Activated naive CD4-positive, alpha-beta T cell treated with anti-CD3 and anti-CD28 coated beads for 36 hours (primary cell): ENCODE measurements at places on chromosomes 4 and X. TPM values are rescaled to one million over a fixed set of nuclear protein-coding genes. Genes with fewer than 3 reads are reported as not detected.

Gene JAKMIP1
- total RNA-seq, result 0.27 TPM

Gene HELQ
- total RNA-seq, result 7.9 TPM

Gene TECRL
- not detected for total RNA-seq

DNA sequence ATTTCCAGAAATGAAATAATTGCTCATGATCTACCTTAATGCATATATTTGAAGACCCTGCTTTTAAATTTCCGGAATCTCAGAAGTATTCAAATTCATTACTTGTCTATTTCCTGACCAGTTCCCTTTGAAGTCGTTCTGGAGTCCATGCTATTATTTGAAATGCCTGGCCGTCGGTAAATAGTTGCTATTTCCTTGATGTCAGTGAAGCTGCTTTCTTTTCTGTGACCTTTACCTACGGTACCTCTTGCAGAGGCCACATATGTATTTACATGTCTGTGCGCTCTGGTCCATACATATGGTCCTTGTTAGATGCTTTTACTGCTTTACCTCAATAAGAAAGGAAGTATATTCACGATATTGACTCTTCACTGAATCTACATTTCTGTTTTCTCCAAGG, 199.7 kb downstream of the PAPSS1 start:
- H3K36me3 ChIP-seq, result no peaks in the 10 kb centered on the region
- no peaks in the 10 kb centered on the region for H3K27me3 ChIP-seq
- no peaks in the 10 kb centered on the region for H3K4me1 ChIP-seq
- H3K4me3 ChIP-seq, result no peak overlapping the region
- no peak for DNase-seq

- H3K27ac ChIP-seq, result no peak overlapping the region
- H3K36me3 ChIP-seq, result no peaks in the 10 kb centered on the region
- H3K4me3 ChIP-seq, result no peak overlapping the region
- no peak for DNase-seq
These were observed 68.5 kb downstream of the GALNT7 start for GRCh38 chr4:173237152-173237551.

GRCh38 chrX:142663330-142664095, 362.2 kb upstream of the SPANXN4 start:
- no peak for DNase-seq
- no peaks in the 10 kb centered on the region for H3K36me3 ChIP-seq
- no peak overlapping the region for H3K27ac ChIP-seq
- H3K4me3 ChIP-seq, result no peak overlapping the region
- H3K27me3 ChIP-seq, result no peaks in the 10 kb centered on the region

DNA sequence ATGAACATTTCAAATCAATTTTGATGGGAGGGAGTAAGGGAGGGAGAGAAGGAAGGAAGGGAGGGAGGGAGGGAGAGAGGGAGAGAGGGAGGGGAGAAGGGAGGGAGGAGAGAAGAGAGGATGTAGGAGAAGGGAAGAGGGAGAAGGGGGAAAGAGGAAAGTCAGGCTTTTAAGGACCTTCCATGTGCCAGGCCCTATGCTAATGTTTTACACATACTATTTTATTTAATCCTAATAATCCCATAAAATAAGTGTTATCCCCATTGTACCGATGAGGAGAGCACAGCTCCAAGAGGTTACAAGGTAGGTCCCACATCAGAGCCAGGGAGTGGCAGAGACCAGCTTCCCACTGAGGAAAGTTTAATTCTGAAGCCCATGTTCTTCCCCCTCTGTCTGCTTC, 341.9 kb downstream of the RAB28 start:
- no peaks in the 10 kb centered on the region for H3K27me3 ChIP-seq
- H3K4me1 ChIP-seq, result no peaks in the 10 kb centered on the region
- no peak overlapping the region for H3K4me3 ChIP-seq
- H3K27ac ChIP-seq, result no peak overlapping the region

Gene CSAG1
- not detected for total RNA-seq

Gene MAGIX
- 0.26 TPM for total RNA-seq

DNA sequence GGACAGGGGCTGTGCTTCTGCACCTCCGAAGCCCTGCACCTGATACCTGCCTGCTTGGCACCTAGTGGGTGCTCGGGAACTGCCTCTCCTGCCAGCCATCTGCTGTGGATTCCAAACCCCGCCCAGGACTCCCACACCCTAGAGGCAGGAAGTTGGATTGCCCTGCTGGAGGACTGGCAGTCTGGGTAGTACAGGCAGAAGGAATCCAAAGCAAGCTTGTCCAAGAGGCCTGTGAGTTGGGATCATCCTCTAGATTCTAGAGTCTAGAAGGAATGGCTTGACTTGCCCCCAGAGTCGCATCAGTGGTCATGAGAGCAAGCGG, 64.6 kb upstream of the MTM1 start:
- no peaks in the 10 kb centered on the region for H3K36me3 ChIP-seq
- H3K27ac ChIP-seq, result no peak overlapping the region
- no peaks in the 10 kb centered on the region for H3K27me3 ChIP-seq
- H3K4me1 ChIP-seq, result no peaks in the 10 kb centered on the region

Gene MSL3
- 72.4 TPM for total RNA-seq

- H3K27ac ChIP-seq, result no peak overlapping the region
- no peaks in the 10 kb centered on the region for H3K36me3 ChIP-seq
- H3K27me3 ChIP-seq, result no peaks in the 10 kb centered on the region
- no peak for DNase-seq
- H3K4me1 ChIP-seq, result peaks cover 29% of the 10 kb centered on the region
These were observed 8.7 kb upstream of the TBC1D14 start for GRCh38 chr4:6900956-6901355.

DNA sequence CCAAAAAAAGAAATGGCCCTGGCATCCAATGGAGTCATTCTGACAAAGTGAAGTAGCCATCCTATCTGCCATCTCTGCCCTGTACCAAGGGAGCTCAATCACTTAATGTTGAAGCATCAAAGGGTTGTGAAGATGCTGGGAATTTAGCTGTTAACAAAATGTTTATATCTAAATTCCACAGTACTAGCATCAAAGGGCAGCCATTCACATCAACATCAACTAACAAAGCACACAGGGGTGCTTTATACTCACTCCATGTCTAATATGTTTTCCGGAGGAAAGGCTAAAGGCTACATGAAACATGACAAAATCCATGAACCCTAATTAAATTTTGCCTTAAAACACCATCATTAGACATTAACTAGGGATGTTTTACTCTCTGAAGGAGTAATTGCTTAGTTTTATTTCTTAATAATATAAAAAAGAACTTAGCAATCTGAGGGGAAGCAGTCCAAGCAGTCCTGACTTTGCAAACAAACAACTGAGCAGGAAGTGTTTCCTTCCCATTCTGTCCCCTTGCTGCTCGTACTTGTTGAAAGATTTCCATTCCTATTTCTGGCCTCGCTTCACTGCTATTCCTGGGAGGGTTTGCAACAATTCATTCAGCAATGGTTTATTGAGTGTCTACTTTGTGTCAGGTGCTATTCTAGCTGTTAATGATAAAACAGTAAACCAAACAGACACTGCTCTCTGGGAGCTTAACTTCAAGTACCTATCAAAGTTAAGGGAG, 208.6 kb upstream of the SLC7A11 start:
- no peak overlapping the region for H3K27ac ChIP-seq
- H3K4me1 ChIP-seq, result no peaks in the 10 kb centered on the region
- no peak overlapping the region for H3K4me3 ChIP-seq

GRCh38 chr4:167379076-167379835, 145.0 kb upstream of the SPOCK3 start:
- H3K4me1 ChIP-seq, result no peaks in the 10 kb centered on the region
- no peak for DNase-seq
- no peaks in the 10 kb centered on the region for H3K27me3 ChIP-seq
- no peak overlapping the region for H3K4me3 ChIP-seq
- no peaks in the 10 kb centered on the region for H3K36me3 ChIP-seq
- H3K27ac ChIP-seq, result no peak overlapping the region

GRCh38 chr4:118751629-118752323, 66.6 kb downstream of the METTL14 start:
- DNase-seq, result no peak
- H3K27me3 ChIP-seq, result no peaks in the 10 kb centered on the region
- H3K27ac ChIP-seq, result no peak overlapping the region
- H3K36me3 ChIP-seq, result peaks cover 10% of the 10 kb centered on the region
- no peaks in the 10 kb centered on the region for H3K4me1 ChIP-seq

Gene FABP2
- not detected for total RNA-seq

DNA sequence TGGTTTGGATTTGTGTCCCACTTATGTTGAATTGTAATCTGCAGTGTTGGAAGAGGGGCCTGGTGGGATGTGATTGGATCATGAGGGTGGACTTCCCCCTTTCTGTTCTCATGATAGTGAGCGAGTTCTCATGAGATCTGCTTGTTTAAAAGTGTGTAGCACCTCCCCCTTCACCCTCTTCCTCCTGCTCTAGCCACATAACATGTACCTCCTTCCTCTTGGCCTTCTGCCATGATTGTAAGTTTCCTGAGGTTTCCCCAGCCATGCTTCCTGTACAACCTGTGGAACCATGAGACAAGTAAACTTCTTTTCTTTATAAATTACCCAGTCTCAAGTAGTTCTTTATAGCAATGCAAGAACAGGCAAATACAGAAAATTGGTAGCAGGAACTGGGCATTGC, 138.7 kb downstream of the INPP4B start:
- H3K4me1 ChIP-seq, result peaks cover 28% of the 10 kb centered on the region
- H3K4me3 ChIP-seq, result no peak overlapping the region
- peak; percentile 36 for DNase-seq
- H3K27me3 ChIP-seq, result no peaks in the 10 kb centered on the region
- H3K27ac ChIP-seq, result no peak overlapping the region
- H3K36me3 ChIP-seq, result peaks cover 23% of the 10 kb centered on the region

Gene RNF212
- total RNA-seq, result 0.98 TPM

DNA sequence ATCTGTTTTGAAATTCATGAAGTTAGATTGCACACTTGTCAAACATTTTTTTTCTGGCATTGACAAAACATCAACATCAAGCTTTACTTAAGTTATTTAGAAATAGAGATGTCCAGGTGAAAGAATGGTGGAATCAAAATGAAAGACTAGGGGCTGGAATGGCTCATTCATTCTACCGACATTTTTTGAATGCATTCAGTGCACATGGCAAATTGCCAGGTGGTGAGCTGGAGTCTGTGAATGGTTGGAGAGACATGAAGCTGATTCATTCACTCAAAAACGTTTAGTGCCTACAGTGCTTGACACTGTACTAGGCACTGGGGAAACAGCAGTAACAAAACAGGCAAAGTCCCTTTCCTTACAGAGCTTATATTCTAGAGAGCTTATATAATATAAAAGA, 292.4 kb downstream of the PPP1R2C start:
- no peaks in the 10 kb centered on the region for H3K27me3 ChIP-seq
- no peaks in the 10 kb centered on the region for H3K36me3 ChIP-seq
- no peaks in the 10 kb centered on the region for H3K4me1 ChIP-seq
- DNase-seq, result no peak
- no peak overlapping the region for H3K27ac ChIP-seq

Gene RAB41
- total RNA-seq, result not detected

Gene CA5B
- total RNA-seq, result 7.0 TPM

Gene STX18
- 19.0 TPM for total RNA-seq

- H3K27ac ChIP-seq, result peak overlapping the region; percentile 97
- peak overlapping the region; percentile 98 for H3K4me3 ChIP-seq
- peaks cover 15% of the 10 kb centered on the region for H3K36me3 ChIP-seq
- no peaks in the 10 kb centered on the region for H3K27me3 ChIP-seq
These were observed 763 bp downstream of the GRSF1 start for GRCh38 chr4:70838666-70839588.

Gene TCEAL7
- total RNA-seq, result not detected

Gene ARMCX2
- total RNA-seq, result 9.3 TPM

Gene ABLIM2
- 0.24 TPM for total RNA-seq

GRCh38 chr4:186676531-186677161, 47.0 kb downstream of the FAT1 start:
- no peak overlapping the region for H3K4me3 ChIP-seq
- H3K27me3 ChIP-seq, result no peaks in the 10 kb centered on the region
- no peaks in the 10 kb centered on the region for H3K36me3 ChIP-seq
- DNase-seq, result no peak
- H3K4me1 ChIP-seq, result no peaks in the 10 kb centered on the region

DNA sequence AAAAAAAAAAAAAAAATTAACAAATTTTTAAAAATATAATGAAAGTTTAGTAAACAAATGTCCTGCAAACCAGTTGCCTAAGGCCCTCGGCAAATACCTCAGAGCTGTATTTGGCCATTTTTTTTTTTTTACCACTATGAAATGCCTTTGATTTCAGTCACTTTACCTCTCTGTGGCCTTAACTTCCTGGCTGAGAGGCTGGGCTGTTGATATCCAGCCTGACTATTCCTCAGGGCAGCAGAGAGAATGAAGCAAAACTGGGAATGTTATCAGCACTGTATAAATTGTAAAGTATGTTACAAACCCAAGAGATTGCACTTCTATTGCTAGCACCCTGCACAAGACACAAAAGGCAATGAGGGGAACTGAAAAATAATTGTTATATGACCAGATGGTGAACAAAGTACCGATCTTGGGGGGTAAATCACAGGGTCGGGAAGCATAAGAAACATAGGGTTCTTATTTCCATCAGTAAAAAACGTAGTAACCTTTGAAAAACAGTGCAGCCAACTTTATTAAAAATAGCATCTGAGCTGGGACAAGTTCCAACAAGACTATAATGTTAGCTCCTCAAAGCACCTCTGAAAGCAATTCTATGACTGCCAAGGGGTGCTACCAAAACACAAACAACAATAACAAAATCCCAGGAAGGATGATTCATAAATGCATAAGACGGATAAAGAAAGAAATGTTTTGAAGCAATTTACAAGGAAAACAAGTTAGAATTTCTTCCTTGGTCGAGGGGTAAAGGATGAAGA, 18.1 kb downstream of the USP46 start:
- no peak overlapping the region for H3K4me3 ChIP-seq
- H3K36me3 ChIP-seq, result no peaks in the 10 kb centered on the region
- no peak for DNase-seq
- H3K4me1 ChIP-seq, result peaks cover 12% of the 10 kb centered on the region

Gene OPHN1
- total RNA-seq, result not detected

Gene UGT2B28
- total RNA-seq, result not detected

GRCh38 chrX:110569506-110569905, 210.9 kb downstream of the RTL9 start:
- H3K27ac ChIP-seq, result no peak overlapping the region
- no peaks in the 10 kb centered on the region for H3K27me3 ChIP-seq
- DNase-seq, result no peak

DNA sequence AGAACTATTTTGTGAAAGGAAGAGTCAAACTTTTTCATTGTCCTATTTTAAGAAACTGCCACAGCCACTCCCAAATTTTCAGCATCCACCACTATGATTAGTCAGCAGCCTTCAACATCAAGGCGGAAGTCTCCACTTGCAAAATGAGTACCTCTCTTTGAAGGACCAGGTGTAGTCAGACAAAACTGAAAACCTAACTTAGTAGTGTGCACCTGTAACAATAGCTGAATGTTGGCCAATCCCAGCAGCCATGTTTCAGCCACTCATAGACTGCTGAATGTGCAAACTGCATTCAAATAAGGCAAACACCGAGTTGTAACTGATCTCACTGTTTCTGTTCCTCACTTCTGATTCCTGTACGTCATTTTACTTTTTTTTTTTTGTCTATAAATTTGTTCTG, 341.1 kb downstream of the IL15 start:
- H3K27ac ChIP-seq, result no peak overlapping the region
- DNase-seq, result peak; percentile 5
- H3K36me3 ChIP-seq, result no peaks in the 10 kb centered on the region
- no peaks in the 10 kb centered on the region for H3K27me3 ChIP-seq
- H3K4me1 ChIP-seq, result peaks cover 2% of the 10 kb centered on the region

Gene NEIL3
- 22.7 TPM for total RNA-seq

Gene FRAS1
- not detected for total RNA-seq

GRCh38 chr4:157048248-157048647, 27.7 kb upstream of the GLRB start:
- H3K4me3 ChIP-seq, result no peak overlapping the region
- H3K36me3 ChIP-seq, result no peaks in the 10 kb centered on the region
- H3K27ac ChIP-seq, result no peak overlapping the region
- H3K4me1 ChIP-seq, result no peaks in the 10 kb centered on the region
- H3K27me3 ChIP-seq, result no peaks in the 10 kb centered on the region
- DNase-seq, result no peak
